Fibroblast of lung (primary cell): ENCODE measurements at places on chromosomes 11 and 22. TPM values are rescaled to one million over a fixed set of nuclear protein-coding genes. Genes with fewer than 3 reads are reported as not detected.
A peak's percentile ranks its signal among the peaks of the same experiment; 100 is the strongest.

The BARX2 gene
- total RNA-seq = not detected in 2 replicates

GRCh38 chr11:12876340-12876739 lies 132.8 kb upstream of the RASSF10 start:
- peak; percentile 49 for DNase-seq

The PRG3 gene
- total RNA-seq = not detected in 2 replicates

DNA sequence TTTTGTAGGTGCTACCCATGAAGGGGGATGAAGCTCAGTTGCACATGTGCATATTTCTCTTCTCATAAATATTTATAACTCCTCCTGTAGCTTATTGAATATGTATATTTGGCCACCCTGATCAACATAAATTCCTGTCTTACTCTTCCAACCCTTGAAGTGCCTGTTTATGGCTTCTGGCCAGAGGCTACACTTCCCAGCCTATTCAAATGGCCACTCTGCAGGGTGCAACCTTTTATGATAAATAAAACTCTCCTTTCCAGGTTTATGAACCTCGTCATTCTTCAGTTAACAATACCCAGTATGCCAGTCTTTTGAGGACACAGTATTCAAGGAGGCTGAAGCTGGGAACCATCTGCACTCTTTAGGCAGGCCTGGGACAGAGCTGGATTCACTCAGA lies 2.6 kb upstream of the RTL6 start:
- no peak for DNase-seq

- DNase-seq = peak; percentile 26
Measured at GRCh38 chr11:125968354-125968753, 22.5 kb downstream of the VSIG10L2 start.

GRCh38 chr11:77205467-77206263 lies 77.6 kb downstream of the MYO7A start:
- DNase-seq = no peak

GRCh38 chr11:1453611-1454034 lies 33.0 kb downstream of the MOB2 start:
- DNase-seq = no peak

The PKP3 gene
- total RNA-seq = 0.26 and 0.83 TPM in 2 replicates

GRCh38 chr11:45560913-45561281 lies 104.5 kb downstream of the CHST1 start:
- no peak for DNase-seq

DNA sequence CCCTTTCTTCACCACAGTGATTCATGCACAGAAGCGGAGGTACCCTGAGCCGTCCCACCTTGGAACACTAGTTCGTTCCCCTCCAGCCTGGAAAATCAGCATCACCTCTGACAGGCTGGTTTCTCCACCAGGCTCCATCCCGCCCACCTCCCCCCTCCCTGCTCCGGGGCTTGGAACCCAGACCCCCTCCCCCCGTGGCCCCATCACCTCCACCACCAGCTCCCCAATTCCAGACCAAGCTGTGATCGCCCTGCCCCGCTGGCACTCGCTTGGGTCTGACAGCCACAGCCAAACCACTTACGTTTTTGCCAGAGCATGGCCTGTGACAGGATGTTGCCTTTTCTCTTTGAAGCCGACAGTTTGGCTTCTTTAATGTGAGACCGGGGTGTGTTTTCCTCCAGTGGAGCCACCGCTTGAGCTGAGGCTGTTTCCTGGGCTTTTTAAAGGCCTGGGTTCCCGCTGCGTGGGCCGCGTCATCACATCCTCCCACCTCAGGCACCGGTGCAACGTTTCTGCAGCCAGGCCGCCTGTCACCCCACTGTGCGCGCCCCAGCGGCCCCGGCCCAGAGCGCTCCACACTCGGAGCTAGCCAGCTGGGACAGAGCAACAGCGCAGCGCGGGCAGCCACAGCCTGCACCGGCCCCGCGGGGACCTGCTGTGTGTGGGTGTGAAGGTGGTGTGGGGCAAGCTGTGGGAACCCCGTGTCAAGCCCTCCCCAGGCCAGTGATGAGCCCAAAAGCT lies at the start of gene POU2AF1:
POU2AF1 (minus strand) TSS at position 415 of the 741 bp plus-strand sequence; CDS start at position 317, 98 bp downstream.
- no peak for DNase-seq

GRCh38 chr22:19719050-19719482 lies 4.3 kb upstream of the GP1BB start:
- DNase-seq = no peak

DNA sequence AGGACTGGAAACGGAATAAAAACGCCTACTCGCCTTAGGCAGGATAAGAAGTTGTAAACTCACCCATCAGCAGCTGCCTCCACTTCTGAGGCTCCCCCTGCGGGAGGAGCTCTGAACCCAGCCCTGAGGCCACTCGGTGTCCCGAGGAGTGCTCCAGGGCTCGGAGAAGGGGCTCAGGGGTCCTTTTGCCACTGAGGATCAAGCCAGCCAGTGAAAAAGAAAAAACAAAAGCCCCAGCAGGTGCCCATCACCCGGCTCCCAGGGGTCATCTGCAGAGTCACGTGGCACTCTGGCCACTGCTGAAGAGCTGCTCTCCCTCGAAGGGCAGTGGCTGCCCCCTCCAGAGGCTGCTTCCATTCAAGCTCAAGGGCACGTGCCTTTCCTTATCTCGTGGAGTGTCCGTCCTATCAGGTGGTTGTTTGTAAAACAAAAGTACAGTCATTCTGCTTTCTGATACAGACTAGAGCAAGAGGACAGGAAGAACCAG lies 29.0 kb downstream of the NUP50 start:
- DNase-seq = no peak

GRCh38 chr11:99925968-99926367 lies 761.1 kb upstream of the ARHGAP42 start:
- no peak for DNase-seq

DNA sequence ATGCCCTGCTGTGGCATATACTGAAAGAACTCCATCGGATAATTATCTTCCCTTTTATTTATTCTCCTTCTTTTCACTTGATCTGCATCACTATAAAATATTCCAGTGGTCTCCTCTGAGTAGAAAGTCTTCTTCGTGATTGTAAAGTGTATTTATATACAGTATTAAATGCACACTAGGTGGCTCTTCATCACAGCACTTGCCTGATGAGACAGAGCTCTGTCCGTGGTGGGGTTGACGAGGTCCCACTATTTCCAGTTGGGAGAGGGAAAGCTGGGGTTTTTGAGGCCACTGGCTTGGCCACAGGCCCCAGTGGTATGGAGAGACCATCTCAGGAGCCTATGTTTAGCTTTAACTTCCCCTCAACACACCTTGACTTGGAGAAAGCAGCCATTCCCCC lies 31.6 kb upstream of the ZBTB16 start:
- peak; percentile 31 for DNase-seq

The CCDC87 gene
- total RNA-seq = 0.26 and 0.33 TPM in 2 replicates

The TYR gene
- not detected in 2 replicates for total RNA-seq

GRCh38 chr11:123231777-123232176 lies 36.7 kb upstream of the CLMP start:
- no peak for DNase-seq

- no peak for DNase-seq
Measured at GRCh38 chr11:20369826-20370225, 6.3 kb downstream of the HTATIP2 start.

DNA sequence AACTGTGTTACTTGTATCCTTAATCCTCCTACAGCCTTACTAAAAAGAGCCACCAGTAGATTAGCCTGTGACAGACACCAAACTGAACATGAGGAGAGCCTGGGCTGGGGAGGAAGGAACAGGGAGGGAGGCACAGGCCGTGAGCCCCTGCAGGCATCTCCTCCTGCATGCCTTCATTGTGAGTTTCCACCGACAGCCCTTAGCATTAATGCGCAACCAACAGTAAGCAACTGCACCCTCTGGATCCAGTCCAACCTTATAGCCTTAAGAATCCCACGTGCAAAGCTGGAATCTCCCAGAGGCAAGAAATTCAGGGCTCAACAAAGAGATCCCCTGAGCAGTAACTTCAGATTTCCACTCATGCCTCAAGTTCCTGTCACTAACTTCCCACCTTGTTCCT lies 84.6 kb downstream of the ETS1 start:
- peak; percentile 95 for DNase-seq

- no peak for DNase-seq
Measured at GRCh38 chr11:119403021-119403420, 20.0 kb downstream of the THY1 start.

- no peak for DNase-seq
Measured at GRCh38 chr11:16876837-16877236, 137.4 kb downstream of the PLEKHA7 start.

The CNIH2 gene
- 0.17 TPM in 1 of 2 replicates, not detected in the other for total RNA-seq

DNA sequence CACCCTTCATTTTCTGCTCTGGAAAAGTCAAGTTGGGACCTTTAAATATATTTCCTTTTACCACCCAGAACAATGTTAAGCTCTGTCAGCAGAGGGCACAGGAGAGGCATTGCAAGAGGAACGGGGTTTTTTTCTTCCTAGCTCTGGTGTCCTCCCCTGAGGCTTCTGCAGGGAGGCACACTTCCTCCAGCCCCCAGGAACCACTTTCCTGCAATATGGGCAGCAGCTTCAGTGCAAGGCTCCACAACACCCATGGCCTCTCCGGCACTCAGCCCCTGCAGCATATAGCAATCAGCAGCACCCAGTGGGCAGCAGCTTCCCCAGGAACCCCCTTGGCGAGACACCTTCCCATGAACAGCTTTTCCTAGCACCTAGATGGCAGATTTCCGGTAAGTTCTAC lies 101.4 kb downstream of the SYT9 start:
- no peak for DNase-seq

GRCh38 chr11:130712480-130712879 lies 203.8 kb downstream of the SNX19 start:
- no peak for DNase-seq

The C11orf52 gene
- 0.51 and 0.99 TPM in 2 replicates for total RNA-seq

DNA sequence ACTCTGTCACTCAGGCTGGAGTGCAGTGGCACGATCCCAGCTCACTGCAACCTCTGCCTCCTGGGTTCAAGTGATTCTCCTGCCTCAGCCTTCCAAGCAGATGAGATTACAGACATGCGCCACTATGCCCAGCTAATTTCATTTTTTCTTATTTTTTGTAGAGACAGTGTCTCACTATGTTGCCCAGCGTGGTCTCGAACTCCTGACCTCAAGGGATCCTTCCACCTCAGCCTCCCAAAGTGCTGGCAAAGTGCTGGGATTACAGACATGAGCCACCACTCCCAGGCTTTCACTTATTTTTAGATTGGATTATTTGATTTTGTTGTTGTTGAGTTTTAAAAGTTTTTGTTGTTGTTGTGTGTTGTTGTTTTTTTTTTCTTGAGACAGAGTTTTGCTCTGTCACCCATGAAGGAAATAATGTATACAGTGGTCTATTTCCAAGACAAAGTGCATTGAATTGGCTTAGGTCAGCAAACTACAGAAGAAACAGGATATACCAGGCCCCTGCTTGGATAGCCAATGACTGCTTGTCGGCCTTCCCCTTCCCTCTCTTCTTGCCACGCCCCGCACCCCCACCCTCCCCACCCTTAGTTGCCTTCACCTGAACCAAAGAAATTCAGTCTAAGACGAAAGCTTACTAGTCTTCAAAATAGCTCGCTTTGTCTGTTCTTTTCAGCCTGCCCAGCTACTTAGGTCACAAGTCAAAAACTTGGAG lies 91.8 kb upstream of the CLDN5 start:
- DNase-seq = no peak

DNA sequence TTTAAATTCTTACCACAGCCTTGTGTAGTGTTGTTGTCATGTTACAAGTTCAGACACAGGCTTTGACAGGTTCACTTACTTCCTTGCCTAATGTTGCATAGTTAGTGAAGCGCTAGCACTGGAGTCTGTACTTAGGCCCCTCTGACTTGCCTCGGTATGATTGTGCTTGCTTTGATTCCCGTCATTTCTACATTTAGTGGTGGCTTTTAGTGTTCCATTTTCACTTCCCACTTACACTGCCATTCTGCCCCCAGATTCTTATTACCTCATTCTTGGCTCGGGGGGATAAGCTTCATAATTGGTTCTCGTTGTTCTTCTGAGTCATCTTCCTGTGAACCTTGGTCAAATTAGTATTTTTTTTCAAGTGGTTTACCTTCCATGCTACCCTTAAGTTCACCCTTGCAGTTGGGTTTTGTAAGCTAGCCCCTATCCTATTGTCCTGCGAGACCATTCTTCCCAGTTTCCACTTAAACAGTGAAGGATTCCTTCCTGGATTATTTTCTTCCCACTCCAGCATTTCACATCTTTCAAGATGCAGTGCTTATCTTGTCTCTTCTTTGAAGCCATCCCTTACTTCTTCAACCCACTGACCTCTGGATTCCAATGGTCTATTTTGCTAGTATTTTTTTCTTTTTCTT lies 68.7 kb downstream of the DDX10 start:
- peak; percentile 55 for DNase-seq

The C1QTNF5 gene
- total RNA-seq = 32.0 and 34.4 TPM in 2 replicates

GRCh38 chr11:123302751-123303195 lies 107.7 kb upstream of the CLMP start:
- DNase-seq = peak; percentile 65

The LRRC10B gene
- total RNA-seq = under 0.01 and 0.17 TPM in 2 replicates

- no peak for DNase-seq
Measured at GRCh38 chr11:1217151-1217550, 5.7 kb upstream of the MUC5B start.

- peak; percentile 59 for DNase-seq
Measured at GRCh38 chr11:3340025-3340424, 38.9 kb downstream of the ZNF195 start.

The NAALADL1 gene
- total RNA-seq = 26.2 and 35.5 TPM in 2 replicates

The HTR3B gene
- total RNA-seq = not detected in 2 replicates

- DNase-seq = no peak
Measured at GRCh38 chr22:50010676-50011446, 1.7 kb downstream of the IL17REL start.

DNA sequence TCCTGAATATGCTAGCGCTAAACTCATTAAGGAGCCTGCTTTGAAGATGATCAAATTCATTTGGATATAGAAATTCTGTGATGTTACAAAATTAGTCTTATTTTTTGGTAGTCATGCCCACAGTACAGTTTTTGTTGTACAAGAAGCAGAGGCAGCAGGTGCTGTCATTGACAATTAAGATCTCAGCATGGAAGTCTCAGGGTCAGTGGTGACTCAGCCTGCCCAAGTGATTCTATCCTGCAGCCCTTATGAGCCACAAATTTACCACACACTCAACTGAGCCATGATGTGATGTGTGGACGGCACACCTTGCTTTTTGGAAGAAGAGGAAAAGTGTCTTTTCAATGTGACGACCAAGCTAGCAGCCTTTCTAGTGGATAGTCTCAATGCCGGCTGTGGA lies 153.6 kb upstream of the SORL1-AS1 start:
- DNase-seq = peak; percentile 21

The C11orf65 gene
- 1.8 and 2.3 TPM in 2 replicates for total RNA-seq

DNA sequence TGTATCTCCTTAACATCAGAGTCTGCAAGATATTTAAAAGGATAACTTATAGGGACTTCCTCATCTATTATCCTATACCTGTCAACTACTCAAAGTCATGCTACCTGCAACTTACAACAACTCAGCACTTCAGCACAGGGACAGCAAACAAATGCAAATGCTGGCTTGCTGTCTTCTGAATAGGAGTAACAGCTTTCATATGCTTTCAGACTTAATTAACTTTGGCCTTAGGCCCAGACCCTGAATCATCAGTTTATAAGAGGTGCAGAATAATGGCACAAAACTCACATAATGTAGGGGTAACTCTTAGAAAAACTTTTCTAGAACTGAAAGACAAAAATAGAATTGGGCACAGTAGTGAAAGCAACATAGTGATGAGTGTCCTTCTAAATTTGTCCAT lies 953.4 kb downstream of the DLG2 start:
- no peak for DNase-seq

- no peak for DNase-seq
Measured at GRCh38 chr11:47991266-47991830, 11.0 kb downstream of the PTPRJ start.
